ENCODE measurements at places on chromosomes 16 and 17.

GRCh38 chr16:946048-946395 lies 24.8 kb downstream of the LMF1 start:
- DNase-seq = no peak

DNA sequence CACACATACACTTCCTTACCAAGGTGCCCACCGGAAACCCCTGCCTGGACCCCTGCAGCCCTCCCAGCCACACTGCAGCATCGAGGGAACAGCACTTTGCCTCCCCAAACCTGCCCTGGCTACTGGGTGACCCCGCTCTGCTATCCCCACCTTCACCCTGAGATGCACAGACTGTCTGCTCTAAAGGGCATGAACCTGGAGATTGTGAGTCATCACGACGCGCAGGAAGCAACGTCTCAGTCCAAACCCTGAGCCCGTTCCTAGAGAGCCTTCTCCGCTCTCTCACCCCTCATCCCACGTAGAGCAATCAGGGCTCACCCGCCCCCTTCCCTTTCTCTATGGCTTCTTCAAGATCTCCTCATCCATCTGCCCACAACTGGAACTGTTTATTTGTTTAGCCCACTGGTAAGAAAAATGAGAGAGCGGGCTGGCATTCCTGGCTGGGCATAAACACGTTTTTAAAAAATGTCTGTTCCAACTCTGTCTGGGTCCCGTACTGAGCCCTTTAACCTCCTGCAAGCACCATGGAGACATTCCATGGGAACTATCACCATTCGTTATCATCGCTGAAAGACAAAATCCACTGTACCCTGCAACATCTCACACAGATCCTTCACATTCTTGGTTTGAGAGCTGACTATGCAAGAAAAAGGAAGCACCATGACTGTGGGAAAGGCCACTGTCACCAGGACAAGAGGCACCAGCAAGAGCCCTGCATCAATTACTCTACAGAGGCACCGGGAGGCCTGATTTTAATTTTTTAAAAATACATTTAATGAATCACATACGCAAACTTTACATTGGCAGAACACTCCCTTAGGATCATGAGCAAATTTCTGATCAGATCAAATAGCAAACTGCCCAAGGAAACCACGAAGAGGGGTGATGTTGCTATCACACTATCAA lies 28.2 kb downstream of the ZFHX3 start:
- DNase-seq = no peak

GRCh38 chr17:4520894-4521600 lies 22.4 kb downstream of the SPNS2 start:
- no peak for DNase-seq

- no peak for DNase-seq
Observed at GRCh38 chr17:7403043-7403726, 712 bp downstream of the TMEM256 start.

DNA sequence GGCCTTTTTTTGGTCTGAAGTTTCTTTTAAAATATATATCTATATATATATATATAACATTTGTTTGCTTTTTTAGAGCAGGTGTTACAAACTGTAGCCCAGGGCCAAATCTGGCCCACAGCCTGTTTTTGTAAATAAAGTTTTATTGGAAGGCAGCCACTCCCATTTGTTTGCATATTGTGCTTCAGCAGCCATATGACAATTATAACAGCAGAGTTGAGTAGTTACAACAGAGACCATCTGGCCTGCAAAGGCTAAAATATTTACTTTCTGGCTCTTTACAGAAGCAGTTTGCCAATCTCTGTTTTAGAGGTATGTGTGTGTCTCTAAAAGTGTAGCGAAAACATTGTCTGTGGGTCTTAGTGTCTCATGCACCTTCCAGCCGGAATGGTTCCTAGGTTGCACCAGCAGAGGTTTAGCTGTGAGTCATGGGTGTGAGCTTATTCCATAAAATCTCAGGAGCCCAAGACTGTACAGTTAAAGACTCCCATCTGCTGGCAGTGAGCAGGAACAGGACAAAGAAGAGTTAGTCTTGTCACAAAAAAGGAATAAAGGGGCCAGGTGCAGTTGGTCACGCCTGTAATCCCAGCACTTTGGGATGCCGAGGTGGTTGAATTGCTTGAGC lies 23.8 kb downstream of the LCMT1 start:
- no peak for DNase-seq

- no peak for DNase-seq
Observed at GRCh38 chr16:86798247-86799041, 220.1 kb downstream of the FOXL1 start.

- no peak for DNase-seq
Observed at GRCh38 chr17:55342800-55343585, 78.2 kb downstream of the HLF start.

DNA sequence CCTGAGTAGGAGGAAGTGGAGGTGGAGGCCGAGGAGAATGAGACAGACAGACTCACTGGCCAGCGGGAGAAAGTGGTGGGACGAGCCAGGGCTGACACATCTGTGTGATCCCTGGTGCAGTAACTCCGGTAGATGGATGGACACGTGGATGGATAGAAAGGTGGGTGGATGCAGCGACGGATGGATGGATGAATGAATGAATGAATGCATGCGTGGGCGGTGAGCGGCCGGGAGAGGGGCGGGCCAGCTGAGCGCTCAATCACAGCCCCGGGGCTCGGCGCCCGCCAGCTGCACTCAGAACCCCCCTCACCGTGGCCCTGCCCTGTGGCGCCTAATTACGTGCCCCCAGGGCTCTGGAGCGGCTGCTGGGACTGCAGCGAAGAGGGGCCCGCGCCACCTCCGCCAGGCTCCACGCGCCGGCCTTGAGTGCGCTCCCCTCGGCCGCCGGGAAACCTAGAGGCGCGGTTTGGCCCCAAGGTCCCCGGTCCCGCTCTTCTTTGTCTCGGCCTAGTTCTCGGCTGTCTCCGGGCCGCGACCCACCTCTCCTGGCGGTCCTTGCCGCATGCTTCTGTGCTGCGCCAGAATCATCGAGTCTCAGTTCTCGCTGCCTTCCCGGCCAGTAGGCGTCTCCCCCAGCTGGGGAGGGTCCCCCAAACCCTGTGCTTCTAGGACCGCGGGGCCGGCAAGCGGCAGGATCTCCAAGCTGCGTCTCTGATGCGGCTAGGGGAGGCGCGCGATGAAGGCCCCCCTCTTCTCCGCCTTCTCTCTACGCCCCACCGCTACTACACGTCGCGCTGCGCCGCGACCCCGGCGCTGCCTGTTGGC lies 41.0 kb downstream of the RAI1 start:
- DNase-seq = no peak

DNA sequence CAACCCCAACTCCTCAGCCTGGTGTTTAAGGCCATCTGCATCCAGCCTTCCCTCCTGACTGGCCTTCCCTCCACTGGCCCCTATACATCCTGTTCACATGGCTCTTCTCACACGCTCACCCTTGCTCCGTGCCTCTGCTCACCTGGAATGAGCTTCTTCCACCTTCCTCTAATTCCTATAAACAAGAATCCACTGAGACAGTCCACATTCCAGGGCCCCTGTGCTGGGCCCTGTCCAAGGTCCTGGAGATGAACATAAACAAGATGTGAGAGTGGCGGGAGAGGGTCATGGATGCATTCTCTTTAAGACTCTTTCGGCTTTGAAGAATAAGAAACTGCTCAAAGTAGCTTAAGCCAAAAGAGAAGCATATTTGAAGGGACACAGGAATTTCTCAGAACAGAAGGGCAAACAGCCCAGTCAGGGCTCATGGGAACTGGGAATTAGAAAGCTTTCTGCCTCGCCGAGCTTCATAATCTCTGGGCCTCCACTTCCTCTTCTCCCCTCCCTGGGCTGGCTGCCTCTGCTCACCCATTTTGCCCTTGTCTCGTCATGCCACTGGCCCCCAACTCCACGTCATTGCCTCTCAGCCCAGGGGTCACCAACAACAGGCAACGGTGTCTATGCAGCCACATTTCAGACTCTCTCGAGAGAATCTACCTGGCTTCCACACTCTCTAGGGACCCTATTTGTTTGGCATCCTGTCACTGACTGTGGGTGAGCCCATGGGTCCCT lies 13.5 kb downstream of the SPPL2C start:
- DNase-seq = no peak

DNA sequence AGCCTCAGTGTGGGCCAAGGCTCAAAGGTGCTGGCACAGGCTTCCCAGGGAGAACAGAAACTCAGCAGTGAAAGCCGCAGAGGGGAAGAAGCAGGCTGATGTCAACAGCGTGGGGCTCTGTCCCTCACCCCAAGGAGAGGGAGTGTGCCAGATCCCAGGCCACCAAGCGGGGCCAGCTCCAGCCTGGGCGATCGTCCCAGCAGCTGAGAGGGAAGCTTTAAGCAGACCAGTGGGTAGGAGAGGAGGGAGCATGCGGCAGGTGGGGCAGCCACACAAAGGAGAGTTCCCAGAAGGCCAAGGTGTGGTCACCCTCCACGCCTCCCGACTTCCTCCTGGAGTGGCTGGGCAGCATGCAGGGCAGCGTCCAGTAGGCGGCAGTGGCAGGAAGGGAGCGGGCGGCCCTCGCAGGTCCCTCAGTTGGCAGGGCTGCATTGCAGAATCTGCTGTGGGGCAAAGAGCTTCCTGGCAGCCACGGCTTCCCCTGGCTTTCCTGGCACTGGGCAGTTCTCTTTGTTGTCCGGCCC lies 6.0 kb downstream of the SYNGR2 start:
- no peak for DNase-seq

- DNase-seq = no peak
Observed at GRCh38 chr16:56919099-56919800, 12.7 kb upstream of the HERPUD1 start.

DNA sequence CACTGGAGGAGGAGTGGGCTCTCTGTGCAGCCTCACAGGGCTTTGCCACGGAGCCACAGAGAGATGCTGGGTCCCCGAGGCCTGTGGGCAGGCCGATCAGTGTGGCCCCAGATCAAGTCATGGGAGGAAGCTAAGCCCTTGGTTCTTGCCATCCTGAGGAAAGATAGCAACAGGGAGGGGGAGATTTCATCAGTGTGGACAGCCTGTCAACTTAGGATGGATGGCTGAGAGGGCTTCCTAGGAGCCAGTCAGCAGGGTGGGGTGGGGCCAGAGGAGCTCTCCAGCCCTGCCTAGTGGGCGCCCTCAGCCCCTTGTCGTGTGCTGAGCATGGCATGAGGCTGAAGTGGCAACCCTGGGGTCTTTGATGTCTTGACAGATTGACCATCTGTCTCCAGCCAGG lies 3.9 kb downstream of the NXPH3 start:
- DNase-seq = no peak

GRCh38 chr17:18158022-18158600 lies 25.5 kb upstream of the ALKBH5 start:
- peak; percentile 91 for DNase-seq

DNA sequence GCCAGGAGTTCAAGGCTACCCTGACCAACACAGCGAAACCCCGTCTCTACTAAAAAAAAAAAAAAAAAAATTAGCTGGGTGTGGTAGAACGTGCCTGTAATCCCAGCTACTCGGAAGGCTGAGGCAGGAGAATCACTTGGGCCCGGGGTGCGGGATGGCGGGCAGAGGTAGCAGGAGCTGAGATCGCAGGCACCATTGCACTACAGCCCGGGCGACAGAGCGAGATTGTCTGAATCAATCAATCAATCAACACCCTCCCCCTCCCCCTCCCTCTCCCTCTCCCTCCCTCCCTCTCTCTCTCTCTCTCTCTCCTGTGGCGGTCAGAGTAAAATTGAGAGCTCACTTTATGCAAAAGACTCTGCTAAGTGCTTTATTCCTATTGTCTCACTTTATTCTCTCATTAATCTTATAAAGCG lies 1.2 kb downstream of the HSDL1 start:
- no peak for DNase-seq

DNA sequence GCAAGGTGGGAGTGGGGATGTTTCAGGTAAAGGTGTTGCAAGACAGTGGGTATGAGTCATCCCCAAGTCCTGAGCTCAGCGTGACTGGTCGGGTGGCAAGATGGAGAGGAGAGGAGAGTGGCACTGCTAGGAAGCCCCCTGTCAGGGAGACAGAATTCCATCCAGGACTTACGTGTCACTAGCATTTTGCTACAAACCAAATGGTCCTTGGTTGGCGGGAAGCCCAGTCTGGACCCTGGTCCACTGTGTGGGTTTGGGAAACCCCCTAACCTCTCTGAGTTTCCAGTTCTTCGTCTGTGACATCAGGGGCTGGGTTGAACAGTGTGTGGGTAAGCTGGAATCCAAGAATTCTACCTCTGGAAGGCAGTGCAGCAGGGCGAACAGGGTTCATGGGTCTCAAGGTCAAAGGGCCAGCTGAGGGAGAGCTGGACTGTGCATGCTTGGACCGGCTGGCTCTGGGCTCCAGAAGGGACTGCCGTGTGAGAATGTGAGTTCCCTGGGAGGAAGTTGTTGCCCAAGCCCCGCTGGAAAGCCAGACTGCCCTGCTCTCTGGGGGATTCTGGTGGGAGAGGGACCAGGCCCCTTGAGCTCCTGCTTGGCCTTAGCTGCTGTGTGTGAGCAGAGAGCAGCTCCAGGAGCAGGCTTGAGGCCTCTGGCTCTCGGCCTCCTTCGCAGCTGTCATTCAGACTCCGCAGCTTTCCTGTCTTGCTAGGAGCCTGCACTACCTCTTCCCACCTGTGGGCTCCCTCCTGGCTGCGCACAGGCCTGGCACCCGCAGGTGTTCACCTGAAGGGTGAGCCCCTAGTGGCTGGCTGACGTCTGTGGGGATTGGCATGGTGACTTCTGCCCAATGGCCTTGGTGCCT lies 84.6 kb downstream of the NT5M start:
- DNase-seq = no peak

DNA sequence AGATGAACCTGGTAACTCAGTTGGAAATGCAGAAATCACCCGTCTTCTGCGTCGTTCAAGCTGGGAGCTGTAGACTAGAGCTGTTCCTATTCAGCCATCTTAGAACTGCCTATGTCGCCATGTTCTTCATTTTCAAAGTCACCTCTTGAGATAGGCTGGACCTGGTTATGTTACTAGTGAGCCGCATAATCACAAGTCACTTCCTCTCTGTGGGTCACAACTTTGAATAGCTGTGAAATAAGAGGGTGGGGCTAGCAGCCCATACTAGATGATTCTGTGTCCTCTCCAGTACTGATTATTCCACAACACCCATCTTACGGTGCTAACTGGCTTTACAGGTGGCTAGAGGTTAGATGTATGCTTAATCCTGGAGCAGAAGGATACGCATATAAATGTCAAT lies 74.2 kb downstream of the VPS53 start:
- no peak for DNase-seq

DNA sequence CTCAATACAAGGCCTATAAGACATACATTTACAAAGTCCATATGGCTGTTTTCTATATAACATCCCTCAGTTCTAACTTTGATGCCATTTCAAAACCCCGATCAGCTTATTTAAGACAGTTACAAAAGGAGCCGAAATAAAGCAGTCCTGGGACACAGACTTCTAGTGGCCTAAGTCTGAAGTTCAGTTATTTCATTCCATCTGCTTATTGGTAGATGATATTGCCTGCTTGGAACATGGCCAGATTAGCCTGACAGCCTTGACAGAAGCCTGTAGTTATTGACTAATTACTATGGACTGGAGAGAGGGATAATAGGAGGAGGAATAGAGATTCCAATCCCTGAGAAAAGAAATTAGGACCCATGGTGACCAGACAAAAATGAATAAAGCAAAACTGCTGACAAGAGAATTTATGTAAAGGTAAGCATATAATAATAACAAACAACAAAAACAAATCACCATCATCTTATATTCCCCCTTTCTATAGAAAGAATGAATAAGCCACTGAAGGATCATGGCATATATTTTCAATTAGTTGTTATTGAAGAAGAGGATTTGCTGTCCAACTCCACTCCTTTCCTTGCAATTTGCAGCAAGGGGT lies 206.3 kb upstream of the TOM1L1 start:
- no peak for DNase-seq

- DNase-seq = no peak
Observed at GRCh38 chr16:84223456-84223855, 16.4 kb downstream of the KCNG4 start.

GRCh38 chr17:51245535-51245934 lies 14.3 kb downstream of the MBTD1 start:
- no peak for DNase-seq

Measured in GM12891 (cell line).